ENCODE measurements at places on chromosomes 5 and 9. TPM values are rescaled to one million over a fixed set of nuclear protein-coding genes. Genes with fewer than 3 reads are reported as not detected.

DNA sequence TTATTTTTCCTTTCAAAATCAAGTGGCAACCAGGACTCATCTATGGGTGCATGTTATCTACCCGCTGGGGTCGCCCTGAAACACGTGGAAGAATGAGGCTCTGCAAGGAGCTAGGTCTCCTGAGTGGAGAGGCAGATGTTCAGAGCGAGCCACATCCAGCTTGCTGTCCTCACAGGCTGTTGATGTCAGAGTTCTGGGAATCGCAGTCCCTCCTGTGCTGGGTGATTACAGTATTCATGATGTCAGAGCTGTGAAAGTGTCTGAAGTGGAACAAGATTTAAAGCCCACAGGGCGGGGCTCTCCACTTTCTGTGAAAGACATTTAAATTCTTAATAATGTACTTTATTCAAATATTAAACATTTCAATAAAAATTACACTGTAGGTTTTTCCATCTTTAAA is 24.4 kb upstream of the LMX1B start:
- DNase-seq = no peak

GRCh38 chr9:131216806-131217205 is 59.5 kb downstream of the FAM78A start:
- no peak for DNase-seq

- DNase-seq = no peak
These were observed 11.8 kb downstream of the MYOZ3 start for GRCh38 chr5:150672884-150673275.

DNA sequence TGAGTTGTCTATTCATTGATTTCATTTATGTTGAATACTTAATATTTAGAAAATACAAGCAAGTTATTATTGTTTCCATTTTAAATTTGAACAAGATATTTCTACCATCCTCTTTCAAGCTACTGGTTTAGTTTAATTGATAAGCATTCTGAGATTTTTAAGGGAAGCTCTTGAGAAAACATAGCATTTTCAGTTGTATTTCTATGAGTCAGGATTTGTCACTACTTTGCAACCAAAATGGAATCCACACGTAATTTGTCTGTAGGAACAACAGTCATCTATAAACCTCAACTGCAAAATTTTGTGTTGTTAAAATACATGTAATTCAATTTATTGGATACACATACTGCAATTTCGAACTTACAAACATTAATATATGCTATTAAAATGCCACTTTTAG is 74.0 kb downstream of the PRR16 start:
- no peak for DNase-seq

DNA sequence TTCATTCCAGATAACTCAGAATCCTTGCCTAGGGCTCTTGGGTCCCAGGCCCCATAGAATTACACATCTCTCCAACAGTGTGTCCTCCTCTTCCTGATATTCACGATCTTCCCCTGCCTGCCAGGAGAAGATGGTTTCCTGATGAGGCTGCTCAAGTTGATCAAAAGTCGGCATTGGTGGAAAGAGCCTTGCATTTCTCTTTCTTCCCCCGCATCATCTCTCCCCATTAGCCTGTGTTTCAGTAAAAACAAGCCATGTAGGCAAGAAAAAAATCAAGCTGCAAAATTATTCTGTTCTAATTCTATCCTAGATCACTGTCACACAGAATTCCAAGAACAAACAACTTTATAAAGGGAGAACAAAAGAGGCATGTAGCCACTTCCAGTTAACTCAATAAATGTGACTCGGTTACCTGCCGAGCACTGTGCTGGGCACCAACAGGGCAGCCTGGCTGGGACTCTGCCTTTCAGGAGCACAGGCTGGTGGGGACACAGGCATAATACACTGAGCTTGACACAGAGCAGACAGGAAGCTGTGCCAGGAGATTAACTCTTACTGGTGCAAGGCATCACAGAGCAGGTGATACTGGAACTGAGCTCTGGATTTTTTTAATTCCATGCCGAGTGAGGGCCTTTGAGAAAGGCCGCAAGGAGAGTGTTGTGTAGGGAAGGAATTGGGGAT is 25.6 kb downstream of the TMOD1 start:
- DNase-seq = no peak

The MYMK gene
- polyA plus RNA-seq = not detected

GRCh38 chr5:177089825-177090641 is 3.3 kb downstream of the FGFR4 start:
- no peak for DNase-seq

- no peak for DNase-seq
These were observed 233.6 kb downstream of the SAXO1 start for GRCh38 chr9:18799428-18799827.

- no peak for DNase-seq
These were observed 153.9 kb downstream of the SMC2 start for GRCh38 chr9:104247899-104248460.

The UBTD2 gene
- polyA plus RNA-seq = 62.8 TPM

GRCh38 chr5:145908206-145908960 is 28.0 kb upstream of the SH3RF2 start:
- no peak for DNase-seq

DNA sequence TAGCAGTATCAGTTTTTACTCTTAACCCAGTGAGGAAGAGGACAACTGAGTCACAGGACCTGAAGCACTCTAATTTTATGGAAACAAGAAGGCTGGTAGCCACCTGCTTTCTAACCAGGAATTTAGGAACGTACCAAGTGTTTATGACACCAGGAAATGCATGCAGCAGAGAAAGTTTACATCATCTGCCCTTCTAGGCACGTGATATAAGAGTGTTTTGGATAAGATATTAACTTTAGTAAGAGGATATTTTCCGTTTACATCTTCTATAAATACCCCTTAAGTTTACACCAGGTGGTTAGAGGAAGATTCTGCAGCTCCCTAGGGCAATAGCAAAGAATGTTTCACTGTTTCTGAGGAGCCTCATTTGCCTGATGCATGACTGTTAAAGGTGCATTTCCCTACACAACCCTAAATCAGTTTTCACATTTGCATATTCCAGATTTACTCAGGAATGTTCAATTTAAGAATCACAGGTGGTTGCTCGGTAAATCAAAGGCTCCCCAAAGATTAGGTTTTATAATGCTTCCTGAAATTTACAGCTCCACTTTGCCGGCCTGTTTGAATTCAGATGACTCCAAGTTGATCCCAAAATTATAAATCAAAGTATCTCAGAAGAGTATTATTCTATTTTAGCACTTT is 1.8 kb downstream of the TSC1 start:
- no peak for DNase-seq

The PRLR gene
- polyA plus RNA-seq = 47.8 TPM

GRCh38 chr5:97797994-97798451 is 615.0 kb upstream of the RIOK2 start:
- no peak for DNase-seq

GRCh38 chr5:14483504-14484157 is 98.0 kb upstream of the OTULINL start:
- DNase-seq = no peak

The ARHGEF37 gene
- 6.2 TPM for polyA plus RNA-seq

DNA sequence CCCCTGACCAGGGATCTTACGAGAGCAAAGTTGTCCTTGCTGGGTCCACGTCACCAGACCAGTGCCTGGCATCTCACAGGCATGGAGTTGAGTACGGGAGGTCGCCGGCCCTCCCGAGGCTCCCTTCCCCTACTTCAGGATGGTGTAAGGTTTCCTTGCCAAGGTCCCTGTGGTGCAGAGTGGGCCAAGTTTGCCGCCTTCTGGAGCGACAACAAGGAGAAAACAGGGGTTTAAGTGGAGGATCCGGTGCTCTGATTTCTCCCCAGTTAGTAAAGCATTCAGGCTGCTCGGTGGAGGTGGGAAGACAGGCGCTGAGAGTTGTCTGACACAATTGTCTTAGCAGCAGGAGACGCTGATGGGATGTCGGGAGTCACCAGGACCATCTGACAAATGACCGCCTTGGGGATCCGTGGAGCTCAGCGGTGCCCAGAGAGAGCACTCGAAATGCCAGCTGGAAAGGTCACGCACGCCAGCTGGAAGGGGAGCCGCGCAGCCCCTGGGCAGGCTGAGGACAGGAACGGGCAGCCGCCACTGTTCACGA is 37.3 kb downstream of the ADAMTS2 start:
- no peak for DNase-seq

DNA sequence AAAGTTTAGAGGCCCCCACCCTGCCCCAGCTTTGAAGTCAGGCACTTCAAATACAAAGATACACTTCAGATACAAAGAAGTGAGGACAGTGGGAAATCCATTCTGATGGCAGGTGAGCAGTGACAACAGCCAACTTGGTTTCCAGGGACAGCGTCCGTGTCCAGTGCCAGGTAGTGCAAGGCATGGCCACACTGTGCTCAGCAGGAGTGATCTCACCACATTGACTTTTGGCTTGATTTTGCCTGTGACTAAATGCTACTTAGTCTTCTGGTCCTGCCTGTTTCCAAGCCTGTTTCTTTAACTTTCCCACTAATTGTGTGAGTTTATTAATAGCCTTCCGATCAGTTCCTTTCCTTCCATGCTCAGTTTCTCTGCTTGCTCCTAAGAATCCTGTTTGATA is 72.6 kb upstream of the PALM2AKAP2 start:
- DNase-seq = no peak

The PCDHB14 gene
- 8.8 TPM for polyA plus RNA-seq

DNA sequence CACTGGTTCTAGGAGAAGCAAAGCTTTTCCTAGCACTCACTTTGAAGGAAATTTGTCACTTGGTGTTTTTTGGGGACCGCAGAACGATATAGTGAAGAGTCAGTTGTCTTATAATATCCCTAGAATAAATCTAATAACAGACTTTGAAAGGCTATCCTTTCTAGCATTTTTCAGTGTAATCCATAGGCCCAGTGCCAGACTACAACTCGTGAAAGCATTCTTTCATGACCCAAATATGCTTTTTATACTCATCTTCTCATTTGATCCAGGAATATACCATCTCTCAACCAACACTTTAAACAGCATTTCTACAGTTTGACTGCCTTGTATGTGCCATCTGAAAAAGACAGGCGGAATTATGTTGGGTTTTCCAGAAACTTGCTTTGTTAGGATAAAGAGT is 104.0 kb downstream of the ERCC6L2 start:
- no peak for DNase-seq

The PCDHA9 gene
- polyA plus RNA-seq = 0.12 TPM

DNA sequence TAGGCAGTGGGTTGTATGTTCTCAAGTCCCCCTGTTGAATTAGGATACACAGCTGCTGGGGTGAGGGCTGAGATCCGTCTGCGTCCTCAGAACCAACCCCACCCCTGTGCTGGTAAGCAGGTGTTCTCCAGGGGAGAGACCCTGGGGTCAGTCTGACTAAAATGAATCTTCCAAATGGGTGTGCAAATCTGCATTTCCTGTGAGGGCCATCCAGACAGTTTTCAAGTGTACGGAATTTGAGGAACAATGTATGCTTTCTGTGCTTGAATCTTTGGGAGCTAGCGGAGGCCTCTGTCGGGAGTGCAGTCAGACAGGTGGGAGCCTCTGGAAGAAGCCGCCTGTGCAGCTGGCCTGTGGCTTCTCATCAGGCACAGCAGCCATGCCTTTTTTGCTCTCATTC is 122.9 kb downstream of the MACROH2A1 start:
- no peak for DNase-seq

- DNase-seq = no peak
These were observed 54.0 kb downstream of the ALG2 start for GRCh38 chr9:99167694-99168093.

DNA sequence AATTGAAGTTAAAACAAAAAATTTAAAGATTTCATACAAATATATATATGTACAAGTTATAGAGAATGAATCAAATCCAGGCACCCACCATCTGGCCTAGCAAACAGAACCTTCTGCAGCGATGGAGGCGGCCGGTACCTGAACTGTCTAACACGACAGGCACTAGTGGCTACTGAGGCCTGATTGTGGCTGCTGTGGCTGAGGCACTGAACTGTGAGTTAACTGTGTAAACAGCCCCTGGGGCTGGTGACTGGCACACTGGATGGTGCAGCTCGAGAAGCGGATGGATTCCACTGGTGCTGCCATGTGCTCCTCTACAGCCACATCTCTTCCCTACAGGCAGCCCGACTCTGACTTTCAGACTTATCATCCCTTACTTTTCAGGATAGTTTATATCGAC is 82.4 kb downstream of the RAPGEF1 start:
- DNase-seq = no peak

DNA sequence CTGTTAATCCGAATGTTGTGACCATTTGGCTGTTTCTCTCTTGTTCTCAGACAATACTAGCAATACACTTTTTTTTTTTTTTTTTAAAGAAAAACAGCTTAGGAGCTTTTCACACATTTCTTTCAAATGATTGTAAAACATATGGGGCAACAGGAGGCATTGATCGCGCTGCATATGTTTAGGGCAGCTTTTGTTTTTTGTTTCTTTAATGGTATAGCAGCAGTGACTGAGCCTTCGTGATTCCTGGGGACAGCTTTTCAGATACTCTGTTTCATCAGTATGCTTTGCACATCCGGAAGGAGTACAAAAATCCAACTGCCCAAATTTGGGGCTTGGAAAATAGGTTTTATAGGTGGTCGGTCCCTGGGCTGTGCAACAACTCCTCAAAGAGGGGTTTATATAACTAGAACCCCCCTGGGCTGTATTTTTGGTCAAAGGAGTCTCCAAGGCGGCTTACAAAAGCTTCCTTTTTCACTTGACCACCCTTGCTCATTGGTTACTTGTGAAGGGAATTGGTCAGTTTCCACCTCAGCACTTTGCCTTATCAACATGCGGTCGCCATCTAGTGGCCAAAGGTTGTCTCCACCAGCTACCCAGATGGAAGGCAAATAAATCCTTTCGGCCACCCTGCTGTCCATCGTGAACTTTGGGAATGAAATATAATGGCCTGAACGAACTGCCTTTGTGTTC is 91.8 kb downstream of the PDE6A start:
- no peak for DNase-seq

The CA9 gene
- polyA plus RNA-seq = 0.61 TPM

The STARD4 gene
- 21.0 TPM for polyA plus RNA-seq

- DNase-seq = no peak
These were observed 101.4 kb upstream of the TARS1 start for GRCh38 chr5:33339413-33339812.

- DNase-seq = no peak
These were observed 1.9 kb downstream of the FRMD3 start for GRCh38 chr9:83536332-83536731.

The PTGES gene
- polyA plus RNA-seq = 5.2 TPM

GRCh38 chr9:37146410-37146809 is 26.0 kb downstream of the ZCCHC7 start:
- no peak for DNase-seq

DNA sequence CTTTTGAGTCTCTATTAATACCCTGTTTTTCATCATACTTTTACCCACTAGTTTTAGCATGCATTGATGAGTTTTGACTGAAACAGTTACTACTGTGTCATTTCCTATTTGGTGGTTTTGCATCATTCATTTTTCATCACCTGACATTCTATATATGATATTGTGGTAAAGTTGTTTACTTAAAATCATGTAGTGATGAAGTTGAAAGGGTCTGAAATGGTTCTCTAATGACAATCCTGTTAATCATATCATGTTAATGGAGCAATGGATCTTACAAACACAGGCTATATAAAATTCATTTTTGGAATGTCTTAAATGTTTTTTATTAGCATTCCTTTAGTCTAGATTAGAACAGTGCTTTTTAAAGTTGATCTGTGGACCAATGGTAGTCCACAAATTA is 84.1 kb downstream of the ERBIN start:
- no peak for DNase-seq

The NMUR2 gene
- 0.14 TPM for polyA plus RNA-seq

GRCh38 chr5:33781286-33781685 is 110.5 kb downstream of the ADAMTS12 start:
- no peak for DNase-seq

The TRPM3 gene
- 13.4 TPM for polyA plus RNA-seq

- no peak for DNase-seq
These were observed 8.9 kb upstream of the ITGA1 start for GRCh38 chr5:52778781-52779180.
